A673 (cell line): ENCODE measurements at places on chromosomes 7 and 10. TPM values are rescaled to one million over a fixed set of nuclear protein-coding genes. Genes with fewer than 3 reads are reported as not detected.

DNA sequence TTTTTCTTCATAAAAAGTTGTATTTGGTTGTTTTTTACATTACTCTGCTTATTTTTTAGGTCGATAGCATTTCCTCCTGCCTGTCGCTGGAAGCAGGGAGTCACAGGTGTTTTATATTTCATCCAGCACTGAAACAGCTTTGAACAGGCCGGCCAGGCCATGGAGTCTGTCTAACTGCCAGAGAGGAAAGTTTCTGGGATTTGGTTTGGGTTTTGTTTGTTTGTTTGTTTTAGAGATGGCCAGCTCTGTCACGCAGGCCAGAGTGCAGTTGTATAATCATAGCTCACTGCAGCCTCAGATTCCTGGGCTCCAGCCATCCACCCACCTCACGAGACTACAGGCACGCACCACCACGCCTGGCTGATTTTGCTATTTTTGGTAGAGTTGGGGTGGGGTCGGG, 23.4 kb downstream of the PROSER2 start:
- no peaks in the 10 kb centered on the region for H3K4me1 ChIP-seq
- no peak overlapping the region for H3K4me3 ChIP-seq
- no peaks in the 10 kb centered on the region for H3K27me3 ChIP-seq
- peaks cover 26% of the 10 kb centered on the region for H3K36me3 ChIP-seq
- no peak overlapping the region for H3K27ac ChIP-seq
- no peak for DNase-seq

- no peaks in the 10 kb centered on the region for H3K4me1 ChIP-seq
- no peaks in the 10 kb centered on the region for H3K27me3 ChIP-seq
- H3K4me3 ChIP-seq = no peak overlapping the region
- DNase-seq = no peak
Measured at GRCh38 chr10:5871596-5871995, 18.1 kb downstream of the ANKRD16 start.

DNA sequence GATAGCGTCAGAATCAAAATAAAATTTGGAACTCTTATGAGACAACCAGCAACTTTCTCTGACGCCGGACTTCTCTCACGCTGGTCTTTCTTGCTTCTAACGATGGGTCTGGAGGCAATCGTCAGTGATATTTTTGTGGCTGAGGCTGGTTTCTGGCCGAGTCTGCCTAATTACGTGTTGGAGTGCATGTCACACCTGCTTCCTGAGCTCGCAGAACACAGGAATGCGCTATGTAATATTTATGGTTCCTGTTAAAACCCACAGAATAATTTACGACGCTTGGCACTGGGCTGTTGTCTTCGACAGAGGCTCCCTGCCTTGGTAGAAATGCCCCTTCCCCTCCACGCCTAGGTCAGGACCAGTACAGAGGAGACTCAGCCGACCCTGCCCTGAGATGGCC, 64.9 kb downstream of the NPTX2 start:
- no peaks in the 10 kb centered on the region for H3K36me3 ChIP-seq
- no peak overlapping the region for H3K4me3 ChIP-seq
- peaks cover 10% of the 10 kb centered on the region for H3K27me3 ChIP-seq
- H3K4me1 ChIP-seq = no peaks in the 10 kb centered on the region

DNA sequence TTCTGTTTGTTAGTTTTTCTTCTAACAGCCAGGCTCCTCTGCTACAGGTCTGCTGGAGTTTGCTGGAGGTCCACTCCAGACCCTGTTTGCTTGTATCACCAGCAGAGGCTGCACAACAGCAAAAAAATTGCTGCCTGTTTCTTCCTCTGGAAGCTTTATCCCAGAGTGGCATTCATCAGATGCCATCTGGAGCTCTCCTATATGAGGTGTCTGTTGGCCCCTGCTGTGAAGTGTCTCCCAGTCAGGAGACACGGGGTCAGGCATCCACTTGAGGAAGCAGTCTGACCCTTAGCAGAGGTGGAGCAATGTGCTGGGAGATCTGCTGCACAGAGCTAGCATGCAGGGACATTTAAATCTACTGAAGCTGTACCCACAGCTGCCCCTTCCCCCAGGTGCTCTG, 26.7 kb upstream of the CROT start:
- no peaks in the 10 kb centered on the region for H3K4me1 ChIP-seq
- DNase-seq = no peak
- no peak overlapping the region for H3K27ac ChIP-seq
- no peaks in the 10 kb centered on the region for H3K27me3 ChIP-seq

- no peak overlapping the region for H3K27ac ChIP-seq
- H3K36me3 ChIP-seq = peaks cover 44% of the 10 kb centered on the region
- no peak overlapping the region for H3K4me3 ChIP-seq
- no peak for DNase-seq
- H3K27me3 ChIP-seq = no peaks in the 10 kb centered on the region
Measured at GRCh38 chr7:5322621-5323410, 40.1 kb downstream of the SLC29A4 start.

- H3K27me3 ChIP-seq = no peaks in the 10 kb centered on the region
- peaks cover 52% of the 10 kb centered on the region for H3K4me1 ChIP-seq
- peak; percentile 39 for DNase-seq
- H3K27ac ChIP-seq = no peak overlapping the region
Measured at GRCh38 chr10:12564173-12564572, 214.8 kb downstream of the CAMK1D start.

DNA sequence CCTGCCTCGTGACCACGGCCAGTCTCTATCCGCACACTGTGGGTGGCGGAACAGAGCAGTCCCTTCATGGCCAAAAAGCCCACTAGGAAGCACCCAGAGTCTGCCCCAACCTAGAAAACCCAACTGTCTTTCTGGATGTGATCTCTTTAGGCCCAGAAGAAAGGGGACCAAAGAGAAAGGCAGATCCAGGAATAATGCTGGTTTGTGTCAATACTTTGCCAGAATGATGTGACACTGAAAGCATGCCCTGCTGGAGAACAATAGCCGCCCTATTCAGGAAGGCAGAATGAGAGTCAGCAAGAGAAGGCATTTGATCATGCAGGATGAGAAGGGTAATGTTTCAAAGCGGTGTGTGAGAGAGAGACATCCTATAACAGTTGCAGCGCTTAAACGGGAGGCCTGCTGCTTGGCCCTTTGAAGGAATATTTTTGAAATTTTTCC, 274.7 kb downstream of the USP6NL start:
- H3K4me3 ChIP-seq = no peak overlapping the region
- no peaks in the 10 kb centered on the region for H3K36me3 ChIP-seq
- H3K27me3 ChIP-seq = peaks cover 7% of the 10 kb centered on the region
- H3K27ac ChIP-seq = no peak overlapping the region
- no peak for DNase-seq

- no peak overlapping the region for H3K4me3 ChIP-seq
- H3K27ac ChIP-seq = no peak overlapping the region
- H3K27me3 ChIP-seq = no peaks in the 10 kb centered on the region
- H3K4me1 ChIP-seq = no peaks in the 10 kb centered on the region
- DNase-seq = no peak
Measured at GRCh38 chr10:13648425-13648824, 61.7 kb downstream of the PRPF18 start.

DNA sequence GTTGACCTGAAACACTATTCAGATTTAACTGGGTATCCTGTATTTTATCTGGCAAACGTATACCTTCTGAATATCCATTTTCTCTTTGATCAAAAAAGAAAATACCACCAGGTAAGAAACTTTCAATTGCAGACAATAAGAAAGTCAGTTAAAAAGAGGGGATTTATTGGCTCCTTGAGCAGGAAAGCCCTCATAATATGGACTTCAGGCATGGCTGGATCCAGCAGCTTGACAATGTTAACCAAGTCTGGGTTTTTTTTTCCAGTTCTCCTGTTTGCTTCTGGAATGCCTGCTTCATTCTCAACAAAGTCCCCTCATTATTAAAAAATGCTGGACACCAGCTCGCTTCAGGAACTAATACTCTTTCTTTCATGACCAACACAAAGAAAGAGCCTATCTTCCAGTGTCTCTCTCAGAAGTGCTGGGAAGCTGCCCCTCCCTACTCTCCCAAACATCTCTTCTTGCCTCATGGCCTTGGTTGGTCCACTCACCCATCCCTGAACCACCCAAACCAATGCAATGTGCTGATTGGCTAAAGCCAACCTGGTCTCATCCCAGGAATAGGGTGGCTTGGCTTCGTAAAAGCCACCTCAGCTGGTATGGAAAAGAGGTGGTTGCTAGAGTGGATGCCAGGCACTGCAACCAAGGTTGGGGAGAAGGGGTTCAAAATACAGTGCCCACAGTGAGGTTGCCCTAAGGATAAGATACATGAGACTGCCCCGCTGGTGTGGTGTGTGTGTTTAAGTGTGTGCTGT, 30.6 kb upstream of the WDFY4 start:
- H3K36me3 ChIP-seq = no peaks in the 10 kb centered on the region
- H3K27ac ChIP-seq = no peak overlapping the region
- peaks cover 28% of the 10 kb centered on the region for H3K27me3 ChIP-seq
- no peaks in the 10 kb centered on the region for H3K4me1 ChIP-seq
- DNase-seq = no peak

TCF7L2 gene
- 16.8 and 20.9 TPM in 2 replicates for total RNA-seq

GIMAP1 gene
- not detected in 2 replicates for total RNA-seq

NANOS1 gene
- 0.67 and 0.70 TPM in 2 replicates for total RNA-seq
